Breast epithelium (tissue), 4 donors: ENCODE measurements at places on chromosomes 16 and 17. TPM values are rescaled to one million over a fixed set of nuclear protein-coding genes. Genes with fewer than 3 reads are reported as not detected.

DNA sequence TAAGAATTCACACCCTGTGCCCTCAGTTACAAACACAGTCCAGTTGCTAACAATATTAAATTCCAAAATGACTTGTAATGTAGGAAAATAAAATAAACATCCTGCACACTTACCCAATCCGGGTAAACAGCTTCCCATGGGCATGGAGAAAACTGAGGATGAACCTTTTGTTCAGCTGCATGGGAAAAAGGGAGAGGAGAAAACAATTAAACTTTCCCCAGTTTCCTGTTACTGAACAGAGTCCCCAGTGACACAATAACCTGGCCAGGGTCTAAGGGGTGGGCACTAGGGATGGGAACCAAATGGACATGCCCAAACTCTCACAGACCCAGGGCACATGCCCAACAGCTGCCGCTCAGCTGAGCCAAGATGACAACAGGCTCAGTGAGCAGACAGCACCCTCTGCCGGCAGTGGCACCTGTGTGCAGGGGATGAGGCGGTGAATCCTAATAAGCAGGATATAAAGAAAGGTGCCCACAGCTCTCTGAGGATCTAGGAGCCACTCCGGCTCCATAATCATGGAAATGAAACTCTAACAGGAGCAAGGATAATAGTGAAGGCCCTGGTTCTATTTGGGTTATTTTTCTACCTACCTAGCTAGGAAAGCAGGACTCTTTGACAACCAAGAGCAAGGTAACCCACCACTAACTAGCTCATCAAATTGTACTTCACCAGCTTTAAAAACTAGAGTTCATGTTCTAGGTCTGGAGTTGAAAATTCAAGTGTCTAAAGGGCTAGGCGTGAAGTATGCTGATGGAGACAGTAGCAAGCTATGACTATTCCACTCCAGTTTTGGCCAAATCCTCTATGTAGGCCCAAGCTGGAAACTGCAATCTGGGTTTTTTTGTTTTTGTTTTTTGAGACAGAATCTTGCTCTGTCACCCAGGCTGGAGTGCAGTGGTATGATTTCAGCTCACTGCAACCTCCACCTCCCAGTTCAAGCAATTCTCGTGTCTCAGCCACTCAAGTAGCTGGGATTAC, 58.8 kb downstream of the SMG6 start:
- DNase-seq: peak; percentile 78
- no peaks in the 10 kb centered on the region for H3K36me3 ChIP-seq
- H3K4me3 ChIP-seq: no peak overlapping the region

GRCh38 chr17:46150216-46150963, 42.8 kb downstream of the KANSL1 start:
- no peaks in the 10 kb centered on the region for H3K27me3 ChIP-seq
- H3K4me1 ChIP-seq: peaks cover 13% of the 10 kb centered on the region
- H3K27ac ChIP-seq: no peak overlapping the region
- H3K36me3 ChIP-seq: no peaks in the 10 kb centered on the region

DNA sequence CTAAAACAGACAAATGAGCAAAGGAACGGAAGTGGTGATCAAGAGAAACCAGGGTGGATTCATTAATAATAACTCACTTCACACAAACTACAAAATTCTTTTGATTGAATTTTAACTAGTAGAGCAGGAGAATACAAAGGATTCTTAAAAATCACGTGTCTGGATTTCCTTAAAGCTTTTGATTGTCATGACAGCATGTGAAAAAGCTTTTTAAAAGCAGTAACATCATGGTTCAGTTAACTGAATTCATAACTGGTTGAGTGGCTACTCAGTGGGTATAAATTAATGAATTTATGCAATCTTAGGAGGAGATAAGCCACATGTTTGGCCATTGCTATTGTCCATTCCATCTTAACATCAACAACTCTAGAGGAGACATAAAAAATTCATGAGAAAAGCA, 333.2 kb downstream of the SLC39A11 start:
- no peak for DNase-seq
- no peaks in the 10 kb centered on the region for H3K4me1 ChIP-seq
- no peak overlapping the region for H3K27ac ChIP-seq

GRCh38 chr16:1964506-1965395, at the start of gene RPS2:
Gene RPS2, minus strand, starts transcription at chr16:1964826. Its CDS starts 201 bp downstream, at chr16:1964625.
- peak within 1 kb of the TSS; percentile 98 for H3K27ac ChIP-seq
- peaks cover 3% of the 10 kb centered on the region for H3K4me1 ChIP-seq
- peak within 1 kb of the TSS; percentile 94 for H3K4me3 ChIP-seq

Gene GRIN2C
- not detected for total RNA-seq

Gene NPIPB2
- 23.9 TPM for total RNA-seq

DNA sequence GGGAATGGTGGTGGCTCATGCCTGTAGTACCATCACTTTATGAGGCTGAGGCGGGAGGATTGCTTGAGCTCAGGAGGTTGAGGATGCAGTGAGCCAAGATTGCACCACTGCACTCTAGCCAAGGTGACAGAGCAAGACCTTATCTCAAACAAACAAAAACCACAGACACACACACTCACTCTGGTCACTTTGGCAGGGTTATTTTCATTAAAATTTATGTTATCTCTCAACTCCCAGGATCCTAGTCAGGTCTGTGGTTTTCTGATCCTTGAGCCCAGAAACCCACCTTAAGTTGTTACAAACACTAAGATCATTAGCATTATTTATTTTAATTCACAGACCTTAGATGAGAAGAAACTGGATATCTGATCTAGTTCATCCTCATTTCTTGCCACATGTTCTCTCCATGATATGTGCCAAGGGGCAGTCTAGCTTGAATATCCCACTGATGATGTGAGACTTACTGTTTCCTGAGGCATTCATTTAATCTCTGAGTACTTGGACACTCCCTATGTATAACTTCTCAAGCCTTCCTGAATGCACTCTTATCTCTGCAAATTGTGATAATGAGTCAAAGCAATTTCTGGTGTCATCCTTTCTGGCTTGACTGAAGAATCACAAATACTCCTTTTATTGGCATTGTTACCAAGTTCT, 9.6 kb downstream of the ABHD15 start:
- no peaks in the 10 kb centered on the region for H3K27me3 ChIP-seq
- H3K36me3 ChIP-seq: no peaks in the 10 kb centered on the region
- no peak overlapping the region for H3K4me3 ChIP-seq
- no peak overlapping the region for H3K27ac ChIP-seq

Gene ZFP90
- 40.3 TPM for total RNA-seq

Gene PPM1E
- 0.16 TPM for total RNA-seq

- H3K27me3 ChIP-seq: no peaks in the 10 kb centered on the region
- no peak overlapping the region for H3K27ac ChIP-seq
- H3K36me3 ChIP-seq: no peaks in the 10 kb centered on the region
- no peak overlapping the region for H3K4me3 ChIP-seq
Measured at GRCh38 chr17:5921512-5922282, 148.5 kb upstream of the WSCD1 start.

- no peaks in the 10 kb centered on the region for H3K36me3 ChIP-seq
- H3K27ac ChIP-seq: no peak overlapping the region
- no peak for DNase-seq
- no peak overlapping the region for H3K4me3 ChIP-seq
Measured at GRCh38 chr16:26765087-26765486, 301.6 kb upstream of the C16orf82 start.

- no peaks in the 10 kb centered on the region for H3K4me1 ChIP-seq
- no peak for DNase-seq
- H3K27me3 ChIP-seq: no peaks in the 10 kb centered on the region
- H3K4me3 ChIP-seq: no peak overlapping the region
- H3K27ac ChIP-seq: no peak overlapping the region
Measured at GRCh38 chr16:87169509-87169995, 147.6 kb downstream of the C16orf95 start.

DNA sequence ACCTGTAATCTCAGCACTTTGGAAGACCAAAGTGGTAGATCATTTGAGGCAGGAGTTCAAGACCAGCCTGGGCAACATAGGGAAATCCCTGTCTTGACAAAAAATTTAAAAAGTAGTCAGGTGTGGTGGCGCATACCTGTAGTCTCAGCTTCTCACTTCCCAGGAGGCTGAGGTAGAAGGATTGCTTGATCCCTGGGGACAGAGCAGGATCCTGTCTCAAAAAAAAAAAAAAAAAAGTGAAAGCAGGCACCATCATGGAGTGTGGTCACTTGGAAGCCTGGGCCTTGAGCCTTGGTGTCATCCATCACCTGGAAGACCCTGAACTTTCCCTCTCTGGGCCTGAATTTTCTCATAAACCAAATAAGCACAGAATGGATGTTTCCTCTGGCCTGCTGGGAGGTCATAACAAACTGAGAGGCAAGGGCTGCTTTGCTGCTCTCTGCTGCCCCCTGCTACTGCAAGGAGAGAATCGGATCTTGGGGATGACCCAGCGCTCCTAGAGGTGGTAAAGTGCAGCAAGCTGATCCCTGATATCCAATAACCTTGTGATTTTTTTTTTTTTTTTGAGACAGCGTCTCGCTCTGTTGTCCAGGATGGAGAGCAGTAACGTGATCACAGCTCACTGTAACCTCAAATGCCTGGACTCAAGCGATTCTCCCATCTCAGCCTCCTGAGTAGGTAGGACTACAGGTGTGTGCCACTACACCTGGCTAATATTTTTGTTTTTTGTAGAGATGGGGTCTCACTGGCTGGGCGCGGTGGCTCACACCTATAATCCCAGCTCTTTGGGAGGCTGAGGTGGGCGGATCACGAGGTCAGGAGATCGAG, 75.9 kb upstream of the RNU2-1 start:
- H3K27me3 ChIP-seq: no peaks in the 10 kb centered on the region
- no peaks in the 10 kb centered on the region for H3K4me1 ChIP-seq
- no peak for DNase-seq
- H3K36me3 ChIP-seq: no peaks in the 10 kb centered on the region

GRCh38 chr16:25957707-25958106, 265.9 kb downstream of the HS3ST4 start:
- no peaks in the 10 kb centered on the region for H3K36me3 ChIP-seq
- no peak overlapping the region for H3K4me3 ChIP-seq
- H3K27me3 ChIP-seq: no peaks in the 10 kb centered on the region
- H3K27ac ChIP-seq: no peak overlapping the region
- H3K4me1 ChIP-seq: no peaks in the 10 kb centered on the region
- DNase-seq: no peak

- H3K4me3 ChIP-seq: no peak overlapping the region
- H3K4me1 ChIP-seq: no peaks in the 10 kb centered on the region
Measured at GRCh38 chr16:50626868-50627267, 54.2 kb downstream of the SNX20 start.

GRCh38 chr17:82959990-82960418, 119.4 kb upstream of the METRNL start:
- DNase-seq: peak; percentile 47
- H3K27me3 ChIP-seq: no peaks in the 10 kb centered on the region
- no peaks in the 10 kb centered on the region for H3K4me1 ChIP-seq

DNA sequence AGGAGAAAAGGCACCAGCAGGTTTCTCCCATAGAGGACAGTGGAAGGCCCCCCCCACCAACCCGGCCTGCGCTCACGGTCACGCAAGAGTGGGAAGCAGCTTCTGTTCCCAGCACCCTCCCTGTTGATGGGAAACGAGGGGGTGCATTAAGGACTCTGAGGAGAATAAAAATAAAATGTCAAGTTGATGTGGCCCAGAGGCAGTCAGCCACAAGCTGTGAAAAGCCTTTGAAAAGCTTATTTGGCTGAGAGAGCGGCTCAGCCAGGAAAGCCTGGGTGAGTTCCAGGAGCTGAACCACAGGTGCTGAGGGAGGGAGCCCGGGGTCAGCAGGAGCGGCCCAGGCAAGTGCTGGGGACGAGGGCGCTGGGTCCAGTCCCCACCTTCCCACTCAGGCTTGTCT, 26.9 kb upstream of the SPATA32 start:
- H3K4me1 ChIP-seq: peaks cover 16% of the 10 kb centered on the region
- H3K27ac ChIP-seq: peak overlapping the region; percentile 81
- no peak overlapping the region for H3K4me3 ChIP-seq
- DNase-seq: no peak
- H3K27me3 ChIP-seq: no peaks in the 10 kb centered on the region

DNA sequence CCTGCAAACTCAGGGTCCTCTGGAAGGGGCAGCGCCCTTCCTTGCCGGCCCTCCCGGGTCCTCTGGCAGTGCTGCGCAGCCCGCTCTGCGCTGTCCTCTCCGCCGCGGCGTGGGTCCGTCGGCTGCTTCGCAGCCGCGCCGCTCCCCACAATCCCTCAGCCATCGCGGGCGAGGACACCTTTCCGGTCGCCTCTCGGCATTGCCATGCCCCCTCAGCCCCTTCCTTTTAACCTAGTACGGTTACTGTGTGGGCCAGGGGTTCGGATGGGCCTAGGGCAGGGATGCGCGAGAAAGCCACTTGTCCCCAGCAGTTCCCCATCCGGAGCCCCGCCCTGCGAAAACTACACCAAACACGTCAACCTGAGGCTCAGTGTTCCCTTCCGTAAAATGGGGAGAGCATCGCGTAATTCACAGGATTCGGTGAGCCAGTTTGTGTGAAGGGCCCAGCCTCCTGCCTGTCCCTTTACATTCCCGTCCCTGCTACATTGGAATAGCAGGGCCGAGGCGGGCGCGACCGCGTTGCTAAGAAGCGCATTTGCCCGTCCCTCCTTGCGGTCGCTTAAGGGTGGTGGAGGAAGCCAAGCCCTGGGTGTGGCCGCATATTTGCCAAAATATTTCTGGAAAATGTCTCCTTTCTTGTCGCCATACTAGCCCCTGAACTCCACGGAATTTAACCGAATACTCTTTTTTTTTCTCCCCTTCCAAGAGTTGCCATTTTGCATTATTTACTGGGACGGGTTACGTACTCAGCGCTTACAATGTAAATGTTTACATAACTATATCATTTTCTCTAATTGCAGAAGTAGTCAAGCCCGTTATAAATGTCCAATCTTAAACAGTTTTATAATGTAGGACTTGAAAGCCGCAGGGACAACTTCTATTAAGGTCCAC, 13.2 kb downstream of the COPZ2 start:
- H3K27me3 ChIP-seq: no peaks in the 10 kb centered on the region
- H3K4me3 ChIP-seq: peak overlapping the region; percentile 55
- peak overlapping the region; percentile 84 for H3K27ac ChIP-seq
- peaks cover 16% of the 10 kb centered on the region for H3K4me1 ChIP-seq

Gene ST6GALNAC1
- 1.3 TPM for total RNA-seq

- H3K27me3 ChIP-seq: no peaks in the 10 kb centered on the region
- no peaks in the 10 kb centered on the region for H3K4me1 ChIP-seq
- no peak overlapping the region for H3K27ac ChIP-seq
- no peaks in the 10 kb centered on the region for H3K36me3 ChIP-seq
- no peak overlapping the region for H3K4me3 ChIP-seq
Measured at GRCh38 chr17:80859002-80859941, 132.4 kb upstream of the CHMP6 start.

DNA sequence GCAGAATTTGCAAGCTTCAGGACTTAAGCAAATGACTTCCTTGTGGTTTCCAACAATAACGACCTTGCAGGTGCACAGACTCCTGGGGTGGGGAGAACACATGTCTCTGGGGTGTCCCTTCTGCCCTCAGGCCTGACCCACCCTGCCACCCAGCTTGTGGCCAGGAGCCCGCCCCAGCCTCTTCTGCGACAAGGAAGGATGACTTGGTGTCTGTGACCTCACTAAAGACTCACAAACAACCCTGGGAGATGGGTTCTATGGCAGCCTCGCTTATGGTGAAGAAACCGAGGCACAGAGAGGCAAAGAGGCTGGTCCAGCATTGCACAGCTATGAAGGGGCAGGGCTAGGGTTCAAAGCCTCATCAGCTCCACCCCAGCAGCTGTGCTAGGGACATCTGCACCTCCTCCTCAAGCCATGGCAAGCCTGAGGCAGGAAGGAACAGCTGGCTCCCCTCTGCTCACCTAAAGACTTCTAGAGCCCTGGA, 2.6 kb downstream of the ATP2A3 start:
- H3K27me3 ChIP-seq: no peaks in the 10 kb centered on the region
- H3K27ac ChIP-seq: peak overlapping the region; percentile 10
- H3K4me1 ChIP-seq: peaks cover 7% of the 10 kb centered on the region
- no peaks in the 10 kb centered on the region for H3K36me3 ChIP-seq

Gene OTOP2
- not detected for total RNA-seq

Gene DNAH2
- 1.5 TPM for total RNA-seq

- no peaks in the 10 kb centered on the region for H3K4me1 ChIP-seq
- H3K27ac ChIP-seq: no peak overlapping the region
- no peaks in the 10 kb centered on the region for H3K36me3 ChIP-seq
- no peak overlapping the region for H3K4me3 ChIP-seq
Measured at GRCh38 chr17:13306310-13306962, 288.6 kb upstream of the ELAC2 start.

Gene ELP5
- total RNA-seq: 26.9 TPM
